Astrocyte of the spinal cord (primary cell): ENCODE measurements at places on chromosomes 5 and 9.

DNA sequence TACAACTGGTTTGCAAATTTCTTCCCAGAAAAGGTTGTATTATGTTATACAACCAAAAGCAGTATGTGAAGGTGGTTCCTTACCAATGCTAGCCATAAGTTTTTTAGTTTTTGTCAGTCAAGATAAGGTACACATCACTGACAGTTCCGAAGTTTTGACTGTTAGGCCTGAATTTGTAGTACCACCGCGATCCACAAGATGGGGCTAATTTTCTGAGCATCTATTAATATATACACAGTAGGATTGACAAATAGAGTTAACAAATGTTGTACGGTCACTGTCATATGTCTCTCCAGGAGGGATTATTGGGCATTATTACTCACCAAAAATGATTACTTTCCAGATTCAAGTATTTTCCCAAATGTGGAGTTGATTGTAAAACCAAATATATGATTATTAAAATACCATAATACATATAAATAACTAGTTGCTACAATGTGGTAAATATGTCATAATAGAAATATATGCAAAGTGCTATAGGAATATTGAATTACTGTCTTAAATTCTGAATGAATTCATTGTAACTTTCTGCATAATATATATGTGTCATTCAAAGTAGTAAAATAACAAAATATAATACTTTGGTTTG, 28.4 kb upstream of the LRRC19 start:
- DNase-seq: peak; percentile 50

- no peak for DNase-seq
These were observed 9.7 kb upstream of the ANKDD1B start for GRCh38 chr5:75601567-75601966.

- no peak for DNase-seq
These were observed 130.3 kb upstream of the FAM120A start for GRCh38 chr9:93321220-93321610.

- DNase-seq: peak; percentile 41
These were observed 4.6 kb downstream of the MYO10 start for GRCh38 chr5:16931334-16932110.

GRCh38 chr9:14715102-14715501, 7.4 kb downstream of the CER1 start:
- no peak for DNase-seq

GRCh38 chr5:135048286-135048685, 14.3 kb upstream of the PITX1 start:
- DNase-seq: no peak

GRCh38 chr9:35852267-35852815, 17.9 kb downstream of the OR13J1 start:
- DNase-seq: no peak

DNA sequence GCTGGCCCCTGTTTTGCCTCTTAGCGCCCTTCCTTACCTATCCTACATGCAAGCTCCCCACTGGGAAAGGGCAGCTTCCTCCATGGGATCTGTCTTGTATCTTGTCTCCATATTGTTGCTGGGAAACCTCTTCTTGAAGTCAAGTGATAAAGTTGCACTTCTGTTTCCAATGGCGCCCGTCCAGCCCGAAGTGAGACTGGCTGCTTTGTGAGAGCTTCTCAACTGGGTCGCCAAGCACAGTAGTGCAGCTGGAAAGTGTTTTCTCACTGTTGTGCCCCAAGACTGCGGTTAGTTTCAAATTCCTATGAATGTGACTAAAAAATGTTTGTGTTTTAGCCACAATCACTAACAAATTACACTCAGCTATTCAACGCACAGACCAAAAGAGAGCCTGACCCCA, 506.6 kb upstream of the MPDZ start:
- DNase-seq: peak; percentile 74

GRCh38 chr9:22817181-22817580, 370.6 kb downstream of the DMRTA1 start:
- peak; percentile 57 for DNase-seq

- no peak for DNase-seq
These were observed 579 bp upstream of the ASTN2 start for GRCh38 chr9:117415358-117415914.

DNA sequence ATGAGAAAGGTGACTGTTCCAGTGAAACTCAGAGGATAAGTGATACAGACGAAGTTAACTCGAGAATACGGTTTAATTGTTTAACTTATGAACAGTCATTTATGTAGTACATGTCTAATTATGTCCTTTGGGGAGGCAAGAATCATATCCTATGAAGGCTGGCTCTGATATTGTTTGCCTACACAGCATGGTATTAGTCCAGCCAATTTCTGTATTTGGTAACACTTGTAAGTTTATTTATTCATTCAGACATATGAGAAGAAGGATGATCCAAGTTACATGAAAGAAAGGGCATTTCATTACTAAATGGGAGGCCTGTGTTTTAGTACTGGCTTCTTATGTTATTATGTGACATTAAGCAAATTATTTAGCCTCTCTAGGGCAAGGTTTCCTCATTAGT, 199.7 kb downstream of the NNT start:
- no peak for DNase-seq

DNA sequence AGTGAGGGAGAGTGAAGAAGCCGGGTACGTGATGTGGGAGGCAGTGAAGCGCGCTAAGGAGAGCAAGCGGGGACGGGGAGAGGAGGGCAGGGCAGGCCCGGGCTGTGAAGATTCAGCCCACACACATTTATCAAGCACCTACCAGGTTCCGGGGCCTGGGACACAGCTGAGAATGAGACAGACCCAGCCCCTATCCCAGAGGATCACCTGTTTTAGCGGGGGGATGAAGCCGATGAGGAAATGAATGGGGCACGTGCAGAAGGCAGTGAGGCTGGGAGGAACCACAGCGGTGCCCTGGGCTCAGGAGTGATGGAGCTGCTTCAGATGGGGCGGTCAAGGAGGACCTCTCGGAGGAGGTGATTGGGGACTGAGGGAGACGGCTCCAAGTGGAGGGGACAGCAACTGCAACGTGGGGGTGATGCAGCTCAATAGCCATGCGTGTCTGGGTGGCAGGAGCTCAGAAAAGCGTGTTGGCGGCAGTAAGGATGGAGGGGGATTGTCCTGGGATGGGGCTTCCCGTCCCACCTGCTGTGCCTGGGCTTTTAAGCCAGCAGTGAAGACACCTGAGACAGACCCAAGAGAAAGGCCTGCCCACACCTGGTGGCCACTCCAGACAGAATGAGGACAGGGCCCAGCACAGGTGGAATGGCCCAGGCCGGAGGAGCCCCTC, 77.5 kb upstream of the UNC5A start:
- DNase-seq: no peak

- no peak for DNase-seq
These were observed 236.1 kb downstream of the PAPPA start for GRCh38 chr9:116389541-116390302.

GRCh38 chr5:34923694-34924461, 5.5 kb upstream of the DNAJC21 start:
- peak; percentile 94 for DNase-seq

GRCh38 chr9:32926911-32927310, 74.5 kb downstream of the APTX start:
- no peak for DNase-seq

DNA sequence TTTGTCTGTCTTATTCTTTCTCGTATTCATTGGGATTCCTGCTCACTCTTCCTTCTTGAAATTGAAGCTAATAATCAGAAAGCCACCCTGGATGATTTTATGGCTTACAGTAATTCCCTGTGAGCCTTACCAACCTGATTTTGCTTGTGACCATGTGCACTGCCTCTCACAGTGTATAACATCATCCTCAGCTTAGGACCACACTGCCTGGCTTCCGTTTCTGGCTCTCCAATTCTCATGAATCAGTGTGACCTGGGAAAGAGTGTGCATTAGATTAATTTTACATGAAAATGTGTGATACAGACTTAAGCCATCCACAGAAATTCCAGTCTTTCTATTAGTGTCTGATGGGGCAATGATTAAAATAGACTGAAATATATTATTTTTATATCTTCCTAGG, 126.8 kb upstream of the DMRT1 start:
- DNase-seq: no peak

DNA sequence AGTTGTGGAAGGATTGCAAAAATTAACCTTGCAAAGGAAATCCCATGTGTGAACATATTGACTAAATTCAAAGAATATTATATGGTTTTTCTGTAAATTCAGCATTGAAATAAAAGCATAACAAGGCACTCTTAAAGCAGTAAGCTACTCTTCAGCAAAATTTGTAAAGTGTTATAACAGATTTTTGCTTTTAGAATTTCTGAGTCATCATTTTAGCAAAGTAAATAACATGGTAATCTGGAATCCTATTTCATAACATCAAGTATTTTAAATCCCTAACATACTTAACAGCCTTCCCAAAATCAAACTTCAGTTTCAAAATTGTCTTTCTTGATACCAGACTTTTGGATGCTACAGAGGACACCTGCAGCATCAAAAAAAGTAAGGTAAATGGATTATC, 436.0 kb upstream of the CDH9 start:
- no peak for DNase-seq

DNA sequence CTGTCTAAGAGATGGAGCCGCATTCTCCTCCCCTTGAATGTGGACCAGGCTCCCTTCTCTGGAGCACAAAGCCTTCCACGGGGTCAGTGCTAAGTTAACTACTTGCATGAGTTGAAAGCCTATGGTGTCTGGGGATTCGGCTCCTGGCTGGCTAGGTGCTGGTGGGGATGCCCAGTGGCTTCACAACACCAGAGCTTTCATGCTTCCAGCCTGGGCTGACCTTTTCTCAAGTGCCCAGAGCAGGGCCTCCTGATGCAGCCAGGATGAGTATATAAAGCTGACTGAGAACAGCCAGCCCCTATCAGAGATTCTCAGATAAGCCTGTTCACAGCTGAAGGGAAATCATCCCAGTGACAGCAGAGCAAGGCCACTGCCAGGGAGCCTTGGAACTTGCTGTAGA, 11.8 kb downstream of the GALNT12 start:
- no peak for DNase-seq

DNA sequence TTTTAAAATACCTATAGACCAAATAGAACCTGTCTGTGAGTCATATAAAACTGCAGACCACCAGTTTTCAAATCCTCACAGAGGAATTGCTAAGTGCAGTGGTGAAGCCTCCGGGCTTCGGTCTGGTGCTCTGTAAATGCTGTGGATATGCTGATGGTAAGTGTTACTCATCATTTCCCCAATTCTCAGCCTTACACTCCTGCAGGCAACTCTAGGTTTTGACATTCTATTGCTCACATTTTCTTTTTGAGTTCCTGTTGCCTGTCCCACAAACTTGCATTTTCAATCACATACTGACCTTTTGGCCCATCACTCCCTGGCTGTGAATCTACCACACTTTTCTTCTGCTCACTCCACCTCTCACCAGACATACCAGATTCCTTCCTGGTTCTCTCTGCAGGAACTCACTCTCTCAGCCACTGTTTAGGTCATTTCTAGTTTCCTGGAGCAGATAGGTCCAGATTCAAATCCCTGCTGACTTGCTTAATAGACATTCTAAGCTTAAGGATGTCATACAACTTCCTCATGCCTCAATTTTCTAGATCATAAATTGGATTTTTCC, 192.9 kb downstream of the RAB3C start:
- DNase-seq: no peak
